ENCODE measurements at places on chromosomes 6 and 20.

GRCh38 chr6:110949679-110950285, 8.7 kb upstream of the GTF3C6 start:
- no peak for DNase-seq

DNA sequence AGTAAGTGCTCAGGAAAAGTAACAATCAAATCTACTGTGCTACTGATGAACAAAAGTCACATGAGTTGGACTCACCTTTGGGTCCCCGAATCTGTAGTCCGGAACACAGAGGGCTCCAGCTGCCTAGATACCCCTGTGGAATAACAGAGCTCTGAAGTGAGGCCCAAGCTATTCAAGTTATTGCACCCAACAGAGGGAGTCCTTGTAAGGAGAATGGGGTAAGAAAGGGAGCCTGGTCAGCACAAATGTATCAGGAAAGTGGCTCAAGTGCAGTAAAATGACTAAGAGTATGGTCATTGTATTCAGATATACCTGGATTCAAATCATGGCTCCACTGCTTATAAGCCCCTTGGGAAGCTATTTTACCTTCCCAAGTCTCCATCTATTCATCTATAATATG, 20.9 kb downstream of the EDN1 start:
- DNase-seq: no peak

DNA sequence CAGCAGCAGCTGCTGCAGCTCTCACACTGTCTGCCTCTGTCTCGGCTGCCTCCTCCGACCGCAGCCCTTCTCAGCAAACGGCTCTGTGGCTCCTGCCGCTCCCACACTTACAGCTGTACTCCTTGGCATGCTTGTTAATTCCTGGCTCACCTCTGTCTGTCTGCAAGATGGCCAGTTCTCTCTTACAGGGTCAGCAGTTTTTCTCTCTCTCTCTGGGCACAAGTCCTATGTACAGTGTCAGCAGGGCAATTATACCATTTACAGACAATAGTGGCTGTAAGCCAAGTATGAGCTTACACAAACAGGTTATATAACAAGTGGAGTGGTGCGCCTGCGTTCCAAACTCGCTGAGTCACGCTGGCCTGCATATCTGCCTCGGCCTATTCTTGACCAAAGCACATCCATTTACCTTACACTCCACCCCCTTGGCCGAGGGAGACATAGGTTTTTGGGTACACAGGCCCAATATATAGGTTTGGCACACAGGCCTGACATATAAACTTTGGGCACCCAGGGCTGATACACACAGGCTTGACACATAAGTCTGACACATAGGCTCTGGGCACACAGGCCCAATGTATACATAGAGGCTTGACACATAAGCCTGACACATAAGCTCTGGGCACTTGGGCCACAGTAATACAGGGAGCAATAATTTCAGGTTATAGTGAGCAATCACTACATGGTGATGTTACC, 4.4 kb downstream of the ZKSCAN3 start:
- no peak for DNase-seq

DNA sequence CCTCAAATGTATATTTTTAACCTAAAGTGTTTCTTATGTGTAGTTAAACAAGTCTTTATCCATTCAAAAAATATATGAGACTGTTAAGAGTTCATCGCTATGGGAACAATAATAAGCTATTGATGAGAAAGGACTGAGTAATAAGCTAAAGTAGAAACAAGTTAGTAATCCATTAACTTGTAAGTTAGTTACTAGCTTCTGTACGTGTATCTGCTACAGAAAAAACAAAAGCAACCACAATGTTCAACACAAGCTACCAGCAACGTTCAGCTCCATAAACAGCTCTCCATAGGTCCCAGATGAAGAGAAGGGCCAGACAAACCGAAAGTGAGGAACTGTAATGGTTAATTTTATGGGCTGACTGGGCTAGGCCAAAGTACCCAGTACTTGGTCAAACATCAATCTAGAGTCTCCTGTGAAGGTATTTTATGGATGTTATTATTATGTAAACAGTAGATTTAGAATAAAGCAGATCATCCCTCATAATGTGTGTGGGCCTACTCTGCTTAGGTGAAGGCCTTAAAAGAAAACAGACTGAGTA, 33.8 kb upstream of the FAM135A start:
- DNase-seq: no peak

- DNase-seq: no peak
These were observed 29.7 kb downstream of the RPP40 start for GRCh38 chr6:4973982-4974745.

- DNase-seq: no peak
These were observed 17.0 kb downstream of the RNASET2 start for GRCh38 chr6:166939345-166939744.

DNA sequence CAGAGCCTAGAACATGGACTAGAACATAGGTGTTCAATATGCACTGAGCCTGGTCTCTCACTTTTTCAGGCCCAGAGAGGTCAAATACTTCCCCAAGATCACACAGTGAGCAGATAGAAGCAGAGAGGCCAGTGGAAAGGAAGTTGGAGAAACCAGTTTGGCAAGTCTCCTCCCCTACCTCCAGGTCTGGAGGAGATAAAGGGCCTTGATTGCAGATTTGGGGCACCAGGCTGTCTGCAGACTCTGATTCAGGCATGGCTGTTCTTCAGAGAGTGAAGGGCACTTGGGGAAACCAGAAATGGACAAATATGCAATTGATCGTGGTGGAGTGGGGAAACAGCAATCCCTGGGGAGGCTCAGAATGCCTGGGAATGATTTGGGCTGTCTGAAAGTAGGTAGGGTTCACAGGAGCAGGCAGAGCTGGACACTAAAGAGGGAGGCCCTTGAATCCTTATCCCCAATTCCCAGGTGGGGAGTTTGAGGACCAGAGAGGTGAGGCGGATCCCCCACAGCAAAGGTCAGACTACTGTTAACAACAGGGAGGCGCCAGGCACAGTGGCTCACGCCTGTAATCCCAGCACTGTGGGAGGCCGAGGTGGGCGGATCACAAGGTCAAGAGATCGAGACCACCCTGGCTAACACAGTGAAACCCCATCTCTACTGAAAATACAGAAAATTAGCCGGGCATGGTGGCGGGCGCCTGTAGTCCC, 2.3 kb downstream of the PEDS1 start:
- no peak for DNase-seq

GRCh38 chr6:152941746-152942145, 41.1 kb downstream of the FBXO5 start:
- no peak for DNase-seq

GRCh38 chr6:91081452-91082067, 494.7 kb upstream of the MAP3K7 start:
- no peak for DNase-seq

GRCh38 chr6:10534419-10534762, 13.2 kb downstream of the GCNT2 start:
- DNase-seq: no peak

DNA sequence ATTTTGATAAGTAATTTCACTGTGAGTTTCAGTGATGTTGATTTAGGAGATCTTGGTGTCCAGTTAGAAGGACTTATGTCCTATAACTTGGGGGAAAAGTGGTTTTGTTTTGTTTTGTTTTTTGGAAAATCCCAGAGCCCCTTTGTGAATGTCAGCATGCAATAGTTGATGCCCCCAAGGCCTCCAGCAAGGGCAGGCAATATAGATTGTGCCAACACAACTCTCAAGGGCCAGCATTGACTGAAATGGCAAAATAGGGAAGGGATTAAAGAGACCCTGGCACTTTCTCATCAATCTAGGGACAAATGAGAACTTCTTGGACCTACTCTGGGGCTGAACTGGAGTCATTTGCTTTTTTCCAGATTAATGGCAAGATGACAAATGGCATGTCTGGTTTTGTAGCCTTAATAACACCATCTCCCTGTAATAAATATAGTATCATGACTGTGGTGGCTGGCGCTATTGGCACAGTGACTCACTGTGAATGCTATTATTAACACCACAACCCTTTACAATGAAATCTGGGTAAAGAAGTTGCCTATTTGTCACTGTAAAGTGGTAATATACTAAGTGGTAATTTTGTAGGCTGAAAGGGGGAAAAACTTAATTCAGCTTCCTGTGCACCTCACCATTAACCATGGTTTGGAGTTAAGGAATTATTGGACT, 51.8 kb downstream of the ABRACL start:
- no peak for DNase-seq

DNA sequence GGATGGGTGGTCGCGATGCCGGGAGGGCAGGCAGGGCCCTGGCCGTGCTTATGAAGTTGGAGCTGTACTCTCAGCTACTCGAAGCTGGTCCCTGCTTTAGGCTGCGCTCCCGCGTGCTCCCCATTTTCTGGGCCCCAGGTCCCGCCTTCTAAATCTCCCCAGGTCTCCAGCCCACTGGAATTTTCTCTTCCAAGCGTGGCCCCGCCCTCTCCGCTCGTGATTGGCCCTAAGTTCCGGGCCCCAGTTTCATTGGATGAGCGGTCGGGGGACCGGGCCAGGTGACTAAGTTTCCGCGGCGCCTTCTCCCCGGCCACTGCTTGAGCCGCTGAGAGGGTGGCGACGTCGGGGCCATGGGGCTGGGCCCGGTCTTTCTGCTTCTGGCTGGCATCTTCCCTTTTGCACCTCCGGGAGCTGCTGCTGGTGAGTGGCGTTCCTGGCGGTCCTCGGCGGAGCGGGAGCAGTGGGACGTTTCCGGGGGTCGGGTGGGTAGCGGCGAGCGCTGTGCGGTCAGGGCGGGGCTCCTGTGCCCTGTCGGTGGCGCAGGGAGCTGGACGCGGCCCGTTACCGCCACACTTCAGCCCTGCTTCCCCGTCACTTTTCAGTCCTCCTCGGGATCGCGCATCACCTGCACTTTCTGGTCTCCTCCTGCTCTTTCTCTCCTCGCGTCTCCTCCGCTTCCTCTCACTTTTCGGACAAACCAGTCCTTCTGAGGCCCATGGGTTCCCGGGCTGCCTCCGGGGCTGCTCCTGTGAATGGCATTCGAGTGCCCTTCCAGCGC, at the start of gene MICA:
TSS of gene MICA (plus strand) at position 313 of the 778 bp plus-strand sequence. CDS start at position 351, 38 bp downstream.
- peak; percentile 71 for DNase-seq

GRCh38 chr6:163319609-163320366, 94.7 kb upstream of the QKI start:
- no peak for DNase-seq

GRCh38 chr20:37278966-37279590, 10.4 kb upstream of the MANBAL start:
- DNase-seq: no peak

- DNase-seq: no peak
These were observed 60.4 kb upstream of the MPC1 start for GRCh38 chr6:166443166-166443565.

DNA sequence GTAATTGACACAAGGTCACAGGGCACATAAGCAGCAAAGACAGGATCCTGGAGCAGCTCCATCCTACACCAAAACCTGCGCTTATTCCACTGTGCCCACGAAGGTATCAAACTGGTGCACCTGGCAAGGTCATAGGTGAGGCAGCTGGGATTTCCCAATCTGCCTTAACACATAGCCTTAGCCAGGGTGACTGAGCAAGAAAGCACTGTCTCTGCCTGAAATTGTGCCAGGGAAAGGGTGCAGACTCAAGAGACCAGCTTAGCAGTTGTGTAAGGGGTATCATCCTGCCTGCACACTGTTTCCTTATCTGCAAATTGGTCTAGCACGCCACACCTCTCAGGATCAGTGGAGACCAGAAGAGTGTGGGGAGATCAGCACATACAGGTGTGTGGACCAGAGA, 82.8 kb downstream of the MAFB start:
- no peak for DNase-seq

DNA sequence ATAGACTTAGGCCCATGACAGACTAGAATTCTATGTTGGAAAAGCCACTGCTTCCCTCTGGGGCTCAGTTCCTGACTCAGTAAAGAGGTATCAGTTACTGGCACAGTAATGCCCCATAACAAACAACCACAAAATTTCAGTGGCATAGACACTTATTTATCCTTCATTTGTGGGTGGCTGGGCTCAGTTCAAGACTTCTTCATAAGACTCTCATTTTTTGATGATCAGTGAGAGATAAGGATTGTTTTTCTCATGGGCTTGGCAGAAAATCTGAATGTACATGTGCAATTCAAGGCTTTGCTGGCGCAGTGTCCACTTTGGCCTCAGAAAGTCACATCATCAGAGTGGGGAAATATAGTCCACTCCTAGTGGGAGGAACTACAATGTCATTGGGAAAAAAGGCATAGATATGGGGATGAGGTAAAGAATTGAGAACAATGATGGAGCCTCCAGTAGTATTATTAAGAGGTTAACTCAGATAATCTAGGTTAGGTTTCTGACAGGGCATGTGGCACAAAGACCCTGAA, 384.6 kb upstream of the FLRT3 start:
- DNase-seq: no peak

- no peak for DNase-seq
These were observed 317.3 kb downstream of the TAF4 start for GRCh38 chr20:61748376-61748775.

GRCh38 chr6:18795726-18796125, 408.6 kb downstream of the RNF144B start:
- DNase-seq: no peak

DNA sequence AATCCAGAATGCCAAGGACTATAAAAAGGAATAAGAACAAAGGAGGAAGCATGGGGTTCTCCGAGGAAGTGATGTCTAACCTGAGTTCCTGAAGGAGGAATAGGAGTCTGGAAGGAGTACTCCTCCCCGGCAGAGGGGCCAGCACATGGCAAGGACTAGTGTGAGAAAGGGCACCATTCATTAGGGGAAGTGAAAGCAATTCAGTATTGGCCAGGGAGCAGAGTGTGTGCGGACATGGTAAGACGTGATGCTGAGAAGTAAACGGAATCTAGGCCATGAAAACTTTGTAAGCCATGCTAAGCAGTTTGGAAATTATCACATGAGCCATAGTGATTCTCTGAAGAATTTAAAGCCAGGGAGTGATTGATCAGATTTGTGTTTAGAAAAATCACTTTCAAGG, 218.9 kb upstream of the PRDM1 start:
- no peak for DNase-seq

All from activated naive CD4-positive, alpha-beta T cell treated with anti-CD3 and anti-CD28 coated beads, Interleukin-2, amount 50 U/mL, for 16 hours (primary cell).